ENCODE measurements at places on chromosomes 6 and 20.

DNA sequence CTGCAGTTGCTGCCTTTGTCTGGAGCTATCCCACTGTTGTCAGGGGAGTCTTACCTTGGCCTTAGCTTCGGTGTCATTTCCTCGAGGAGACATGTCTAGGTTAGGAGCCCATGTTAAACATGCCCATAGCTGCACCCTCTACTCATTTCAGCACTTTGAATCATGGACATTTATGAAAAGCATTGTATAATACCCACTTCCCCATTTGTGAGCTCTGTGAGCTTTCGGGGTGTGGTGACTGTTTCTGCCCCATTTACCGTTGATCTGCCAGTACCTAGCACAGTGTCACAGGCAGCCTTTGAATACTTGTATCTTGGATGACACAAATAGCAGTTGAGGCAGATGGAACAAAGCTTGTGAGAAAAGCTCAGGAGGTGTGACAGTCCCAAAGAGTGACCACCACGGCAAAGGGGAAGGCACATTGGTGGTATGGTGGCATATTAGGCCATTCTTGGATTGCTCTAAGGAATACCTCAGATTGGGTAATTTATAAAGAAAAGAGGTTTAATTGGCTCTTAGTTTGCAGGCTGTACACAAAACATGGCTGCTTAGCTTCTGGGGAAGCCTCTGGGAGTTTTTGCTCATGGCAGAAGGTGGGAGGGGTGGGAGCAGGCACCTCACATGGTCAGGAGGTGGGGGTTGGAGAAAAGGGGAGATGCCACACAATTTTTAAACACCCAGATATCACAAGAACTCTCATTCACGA, 42.0 kb downstream of the JARID2 start:
- DNase-seq: no peak

DNA sequence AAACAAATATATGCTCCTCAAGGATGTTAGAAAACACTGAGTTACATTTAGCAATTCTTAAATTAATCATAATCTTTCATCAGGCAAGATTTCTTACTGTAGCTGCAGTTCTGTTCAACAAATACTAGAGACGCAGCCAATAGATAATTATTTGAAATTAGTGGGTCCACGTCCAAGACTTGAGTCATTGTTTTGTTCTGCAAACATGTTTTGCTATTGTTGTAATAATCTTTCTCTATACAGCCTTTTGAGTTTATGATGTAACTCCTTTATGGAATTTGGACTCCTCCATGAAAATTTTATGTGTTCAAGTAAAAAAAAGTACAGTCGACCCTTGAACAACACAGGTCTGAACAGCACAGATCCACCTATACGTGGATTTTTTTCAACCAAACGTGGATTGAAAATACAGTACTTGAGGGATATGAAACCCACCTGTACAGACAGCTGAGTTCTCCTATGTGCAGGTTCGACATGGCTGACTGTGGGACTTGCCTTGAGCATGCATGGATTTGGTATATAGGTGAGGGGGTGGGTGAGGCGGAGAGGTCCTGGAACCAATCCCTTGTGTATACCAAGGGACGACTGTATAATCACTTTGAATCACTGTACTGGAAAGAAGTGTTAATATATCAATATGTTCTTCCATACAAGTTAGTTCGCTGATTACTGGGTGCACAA, 41.3 kb upstream of the SLC22A16 start:
- no peak for DNase-seq

DNA sequence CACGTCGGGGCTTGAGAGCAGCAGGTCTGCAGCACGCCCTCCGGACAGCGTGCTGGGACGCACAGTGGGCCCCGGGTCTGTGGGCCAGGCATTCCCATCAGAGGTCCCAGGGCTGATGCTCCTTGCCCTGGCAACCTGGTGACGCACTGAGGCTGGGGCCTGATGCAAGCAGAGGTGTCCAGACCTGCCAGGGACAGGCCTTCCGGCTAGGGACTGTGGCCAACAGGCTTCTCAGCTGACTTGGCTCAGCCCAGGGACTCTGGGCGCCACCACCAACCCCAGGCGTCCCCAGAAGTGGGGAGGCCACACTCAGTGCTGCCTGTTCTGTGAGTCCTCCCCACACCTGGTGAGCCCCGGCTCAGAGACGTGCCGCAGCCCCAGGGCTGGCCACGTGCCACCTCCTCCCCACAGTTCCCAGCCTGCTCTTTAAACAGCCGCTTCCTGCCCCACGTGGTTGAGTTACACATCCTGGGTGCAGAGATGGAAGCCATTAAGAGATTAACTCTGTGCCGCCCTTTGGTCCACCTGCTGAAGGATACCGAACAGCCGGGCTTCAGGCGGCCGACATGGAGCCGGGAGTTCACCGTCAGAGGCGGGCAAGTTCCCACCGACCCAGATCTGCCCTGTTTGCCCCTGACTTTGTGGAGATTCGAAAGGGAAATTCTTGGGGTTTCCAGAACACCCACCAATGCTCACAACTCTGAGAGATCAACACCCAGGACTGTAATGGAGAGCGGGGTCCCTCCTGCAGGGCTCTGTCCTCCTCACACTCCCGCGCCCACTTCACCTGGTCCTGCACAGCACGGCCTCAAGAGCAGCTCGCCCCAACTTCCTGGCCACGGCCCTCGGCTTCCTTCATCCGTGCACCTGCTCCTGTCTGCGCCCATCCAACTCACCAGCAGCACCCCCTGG, 37.6 kb upstream of the ZBP1 start:
- DNase-seq: no peak

GRCh38 chr6:65399355-65400084, 307.5 kb downstream of the EYS start:
- no peak for DNase-seq

GRCh38 chr6:35468980-35469750, 964 bp downstream of the RPL10A start:
- no peak for DNase-seq

DNA sequence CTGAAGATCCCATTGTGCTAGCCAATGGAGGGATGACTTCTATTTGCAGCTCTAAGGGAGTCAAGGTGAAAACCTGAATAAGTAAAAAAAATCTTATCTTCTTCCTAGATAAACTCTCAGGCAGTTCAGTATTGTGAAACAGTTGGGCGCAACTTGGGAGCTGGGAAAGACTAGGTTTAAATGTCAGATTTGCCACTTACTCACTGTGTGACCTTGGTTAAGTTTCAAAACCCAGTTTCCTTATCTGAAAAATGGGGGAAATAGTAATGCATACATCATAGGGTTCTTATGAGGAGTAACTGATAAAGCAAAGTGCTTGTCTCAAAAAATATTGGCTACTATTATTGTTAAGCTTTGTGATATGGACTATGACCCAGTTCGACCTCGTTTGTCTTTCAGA, 88.8 kb downstream of the CD83 start:
- DNase-seq: no peak

- peak; percentile 11 for DNase-seq
These were observed 9.4 kb upstream of the NCOA7 start for GRCh38 chr6:125781314-125781868.

DNA sequence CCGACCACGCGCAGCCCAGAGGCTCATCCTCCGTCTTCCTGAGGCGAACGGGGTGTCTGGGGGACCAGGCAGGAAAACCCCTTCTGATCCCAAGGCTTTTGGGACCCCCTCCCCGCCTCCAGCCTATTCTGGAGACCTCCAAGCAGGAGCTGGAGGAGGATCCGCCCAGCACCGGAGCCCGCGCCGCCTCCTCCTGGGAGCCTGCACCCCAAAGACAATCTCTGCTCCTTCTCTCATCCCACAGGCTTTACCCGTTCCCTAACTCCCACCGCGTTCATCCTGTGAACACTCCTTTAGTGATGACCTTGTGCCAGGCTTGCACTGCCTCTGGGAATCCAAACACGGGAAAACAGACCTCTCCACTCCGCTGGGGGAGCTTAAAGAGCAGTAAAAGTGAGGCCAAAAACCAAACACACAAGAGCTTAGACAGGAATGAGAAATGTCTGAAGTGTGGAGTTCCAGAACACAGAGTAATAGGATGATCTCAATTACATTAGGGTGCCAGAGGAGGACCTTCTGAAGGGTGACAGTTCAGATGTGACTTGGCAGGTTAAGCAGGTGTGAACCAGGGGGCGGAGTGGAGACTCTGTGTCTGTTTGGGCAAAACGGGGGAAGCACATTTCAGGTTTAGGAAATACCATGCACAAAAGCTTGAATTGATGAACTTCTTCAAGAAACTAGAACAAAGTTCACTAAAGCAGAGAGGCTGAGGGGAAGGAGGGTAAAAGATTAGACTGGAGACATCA, 7.6 kb downstream of the HLA-DRB5 start:
- DNase-seq: no peak

DNA sequence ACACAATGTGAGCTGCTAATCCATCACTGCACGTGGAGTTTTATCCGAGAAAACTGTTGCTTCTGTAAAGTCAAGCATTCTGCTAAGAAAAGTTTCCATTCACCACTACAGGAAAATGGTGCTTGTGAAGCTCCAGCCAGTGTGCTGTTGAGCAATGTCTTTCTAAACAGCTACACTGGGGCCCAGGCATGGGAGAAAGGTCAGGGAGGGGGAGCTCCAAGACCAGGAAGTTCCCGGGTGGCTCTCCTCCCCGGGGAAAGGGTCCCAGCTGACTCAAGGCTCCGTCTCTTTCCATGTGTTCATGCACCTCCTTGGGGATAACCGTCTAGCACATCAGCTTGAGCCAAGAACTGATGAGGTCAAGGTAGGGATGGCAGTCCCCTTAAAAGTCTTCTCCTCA, 20.5 kb downstream of the RPP40 start:
- DNase-seq: no peak

- DNase-seq: no peak
These were observed 581.8 kb downstream of the EPM2A start for GRCh38 chr6:145153495-145153894.

- no peak for DNase-seq
These were observed 38.9 kb upstream of the KCNK5 start for GRCh38 chr6:39268171-39268570.

GRCh38 chr20:35952480-35953386, 1.6 kb downstream of the SCAND1 start:
- DNase-seq: no peak

DNA sequence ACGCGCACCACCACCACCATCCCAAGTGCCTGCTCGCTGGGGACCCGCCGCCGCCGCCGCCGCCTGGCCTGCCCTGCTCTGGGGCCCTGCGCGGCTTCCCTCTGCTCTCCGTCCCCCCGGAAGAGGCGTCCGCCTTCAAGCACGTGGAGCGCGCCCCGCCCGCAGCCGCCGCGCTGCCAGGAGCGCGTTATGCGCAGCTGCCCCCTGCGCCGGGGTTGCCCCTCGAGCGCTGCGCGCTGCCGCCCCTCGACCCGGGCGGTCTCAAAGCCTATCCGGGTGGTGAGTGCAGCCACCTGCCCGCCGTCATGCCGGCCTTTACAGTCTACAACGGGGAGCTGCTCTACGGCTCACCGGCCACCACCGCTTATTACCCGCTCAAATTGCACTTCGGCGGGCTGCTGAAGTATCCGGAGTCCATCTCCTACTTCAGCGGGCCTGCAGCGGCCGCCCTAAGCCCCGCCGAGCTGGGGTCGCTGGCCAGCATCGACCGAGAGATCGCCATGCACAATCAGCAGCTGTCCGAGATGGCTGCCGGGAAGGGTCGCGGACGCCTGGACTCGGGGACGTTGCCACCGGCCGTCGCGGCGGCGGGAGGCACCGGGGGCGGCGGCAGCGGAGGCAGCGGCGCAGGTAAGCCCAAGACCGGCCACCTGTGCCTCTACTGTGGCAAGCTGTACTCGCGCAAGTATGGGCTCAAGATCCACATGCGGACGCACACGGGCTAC, 7.2 kb downstream of the PRDM13 start:
- no peak for DNase-seq

- DNase-seq: no peak
These were observed 45.1 kb upstream of the TBC1D7 start for GRCh38 chr6:13373488-13373886.

- DNase-seq: no peak
These were observed 3.6 kb upstream of the PLCB1 start for GRCh38 chr20:8128291-8129060.

- no peak for DNase-seq
These were observed 123.8 kb downstream of the CDKAL1 start for GRCh38 chr6:20658053-20658452.

DNA sequence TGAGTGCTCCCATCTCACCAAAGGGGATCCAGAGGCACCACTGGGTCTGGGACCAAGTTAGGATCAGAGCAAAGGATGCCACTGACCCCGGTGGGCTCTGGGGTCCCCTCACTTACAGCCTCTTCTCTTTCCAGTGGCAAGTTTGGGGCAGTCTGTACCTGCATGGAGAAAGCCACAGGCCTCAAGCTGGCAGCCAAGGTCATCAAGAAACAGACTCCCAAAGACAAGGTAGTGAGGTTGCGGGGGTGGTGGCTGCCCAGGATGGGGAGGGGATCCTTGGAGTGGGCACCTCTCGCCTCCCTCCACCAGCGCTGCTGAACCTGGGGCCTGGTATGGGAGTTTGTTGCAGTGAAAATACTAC, 4.9 kb downstream of the MYLK2 start:
- no peak for DNase-seq

- DNase-seq: peak; percentile 76
These were observed at the start of gene TAB2 for GRCh38 chr6:149317644-149318571. Gene TAB2, plus strand, starts transcription at chr6:149317712. Its CDS starts 52,286 bp downstream, at chr6:149369998.

DNA sequence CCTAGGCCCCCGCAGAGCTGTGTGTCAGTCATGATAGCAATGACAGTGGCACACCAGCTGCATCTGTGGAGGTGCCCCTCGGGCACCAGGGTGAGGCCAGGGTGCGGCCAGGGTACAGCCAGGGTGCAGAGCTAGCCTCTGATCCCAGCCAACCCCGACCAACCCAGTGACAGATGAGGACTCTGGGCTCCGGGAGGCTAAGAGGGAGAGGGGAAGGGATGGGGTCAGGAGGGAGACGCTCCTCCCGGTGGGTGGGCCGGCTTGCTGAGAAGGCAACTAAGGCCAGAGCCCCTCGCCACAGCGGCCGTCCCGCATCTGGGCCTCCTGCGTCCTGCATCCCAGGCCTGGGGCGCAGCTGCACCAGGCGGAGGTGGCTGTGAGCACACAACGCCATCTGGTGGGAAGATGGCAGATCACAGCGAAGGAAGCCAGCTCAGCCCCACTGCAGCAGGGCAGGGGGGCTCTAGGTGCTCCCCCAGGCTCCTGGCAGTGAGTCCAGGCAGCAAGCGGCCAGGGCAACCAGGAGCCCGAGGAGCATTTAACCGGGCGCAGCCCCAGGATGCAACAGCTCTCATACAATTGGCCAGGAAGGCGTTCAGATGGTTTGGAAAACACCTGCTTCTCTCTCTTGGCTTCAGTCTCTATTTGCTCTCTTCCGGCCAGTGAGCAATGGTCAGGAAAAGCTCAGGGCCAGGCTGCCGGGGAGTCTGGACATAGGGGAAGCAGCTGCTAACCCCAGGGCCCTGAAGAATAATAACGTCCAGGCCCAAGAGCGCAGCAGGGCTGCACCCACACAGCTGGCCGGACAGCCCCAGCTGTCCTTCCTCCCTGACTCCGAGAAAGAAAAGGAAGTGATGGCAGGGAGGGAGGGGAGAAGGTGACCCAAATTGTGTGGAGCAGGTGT, 169.4 kb downstream of the TAF4 start:
- no peak for DNase-seq

GRCh38 chr20:20456741-20457140, 88.8 kb downstream of the INSM1 start:
- no peak for DNase-seq

GRCh38 chr6:83067448-83068439, at the start of gene DOP1A:
Gene DOP1A, plus strand, starts transcription at chr6:83067671. Its CDS starts 29,307 bp downstream, at chr6:83096978.
- peak; percentile 96 for DNase-seq

Data from stimulated activated CD4-positive, alpha-beta T cell treated with anti-CD3 and anti-CD28 coated beads, Interleukin-1b, Interleukin-23, amount 100 ng/mL, for 1 hour (primary cell).